ENCODE measurements at places on chromosomes 5 and 9. TPM values are rescaled to one million over a fixed set of nuclear protein-coding genes. Genes with fewer than 3 reads are reported as not detected.

HTR1A gene
- not detected for total RNA-seq

DRD1 gene
- total RNA-seq = not detected

PRR16 gene
- total RNA-seq = 1.3 TPM

SLC1A3 gene
- total RNA-seq = 48.9 TPM

CKMT2 gene
- not detected for total RNA-seq

PCDHGA7 gene
- 5.5 TPM for total RNA-seq

PDLIM4 gene
- 0.48 TPM for total RNA-seq

AK1 gene
- total RNA-seq = 57.7 TPM

IQGAP2 gene
- total RNA-seq = 0.24 TPM

PIK3R1 gene
- 19.5 TPM for total RNA-seq

DNAI1 gene
- not detected for total RNA-seq

GMCL2 gene
- not detected for total RNA-seq

ADGRD2 gene
- total RNA-seq = not detected

PDE6A gene
- total RNA-seq = 0.12 TPM

CDH18 gene
- total RNA-seq = 22.2 TPM

AQP7 gene
- total RNA-seq = not detected

RETREG1 gene
- 2.8 TPM for total RNA-seq

ANAPC2 gene
- 8.1 TPM for total RNA-seq

PCDHGA12 gene
- 19.9 TPM for total RNA-seq

ARHGEF28 gene
- 11.3 TPM for total RNA-seq

LURAP1L gene
- total RNA-seq = 0.98 TPM

PTGER4 gene
- total RNA-seq = 2.2 TPM

KCNIP1 gene
- not detected for total RNA-seq

FOXD4L4 gene
- total RNA-seq = not detected

LRRC8A gene
- total RNA-seq = 14.1 TPM

SLC34A1 gene
- not detected for total RNA-seq

SARDH gene
- 1.9 TPM for total RNA-seq

FCN1 gene
- total RNA-seq = not detected

EEIG1 gene
- 5.4 TPM for total RNA-seq

SLCO6A1 gene
- 0.60 TPM for total RNA-seq

COL23A1 gene
- 0.39 TPM for total RNA-seq

HSD17B4 gene
- total RNA-seq = 138 TPM

IL13 gene
- total RNA-seq = not detected

SLC1A1 gene
- total RNA-seq = 6.0 TPM

SH2D3C gene
- 0.29 TPM for total RNA-seq

SPATA31D4 gene
- total RNA-seq = not detected

VCAN gene
- 246 TPM for total RNA-seq

F2RL2 gene
- total RNA-seq = 24.2 TPM

ST8SIA4 gene
- total RNA-seq = 0.39 TPM

RHOBTB3 gene
- total RNA-seq = 70.2 TPM

MUSK gene
- total RNA-seq = 5.5 TPM

S1PR3 gene
- total RNA-seq = 12.6 TPM

SPINK5 gene
- total RNA-seq = not detected

SPATA31C1 gene
- not detected for total RNA-seq

NEUROG1 gene
- not detected for total RNA-seq

PCDHAC2 gene
- total RNA-seq = not detected

SOHLH1 gene
- total RNA-seq = not detected

FBN2 gene
- 0.59 TPM for total RNA-seq

CEP72 gene
- total RNA-seq = 3.1 TPM

NTRK2 gene
- 0.20 TPM for total RNA-seq

RFX3 gene
- 3.5 TPM for total RNA-seq

SPTLC1 gene
- 73.2 TPM for total RNA-seq

ORM2 gene
- total RNA-seq = not detected

TMEM215 gene
- not detected for total RNA-seq

WWC1 gene
- total RNA-seq = 0.10 TPM

IRX2 gene
- not detected for total RNA-seq
